ENCODE measurements at places on chromosomes 4 and X.

DNA sequence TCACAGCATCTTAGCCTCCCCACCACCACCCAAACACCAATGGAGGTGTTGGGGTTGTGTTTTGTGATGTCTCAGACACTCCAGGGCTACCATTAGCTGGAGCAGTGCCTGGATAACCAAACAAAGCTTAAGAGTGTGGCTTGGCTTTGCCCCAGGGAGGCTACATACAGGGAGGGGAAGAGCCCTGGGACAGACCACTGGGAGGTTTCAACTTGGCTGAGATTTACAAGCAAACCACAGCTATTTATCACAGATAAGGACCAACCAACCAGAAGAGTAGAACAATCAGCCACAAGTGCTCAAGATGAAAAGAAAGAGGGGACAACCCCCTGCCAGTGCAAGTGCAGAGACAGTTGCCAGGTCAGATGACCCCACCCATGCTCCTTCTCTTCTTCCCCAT lies 24.1 kb downstream of the SOX3 start:
- DNase-seq = no peak

- DNase-seq = no peak
Measured at GRCh38 chr4:12615822-12616221, 868.3 kb downstream of the RAB28 start.

DNA sequence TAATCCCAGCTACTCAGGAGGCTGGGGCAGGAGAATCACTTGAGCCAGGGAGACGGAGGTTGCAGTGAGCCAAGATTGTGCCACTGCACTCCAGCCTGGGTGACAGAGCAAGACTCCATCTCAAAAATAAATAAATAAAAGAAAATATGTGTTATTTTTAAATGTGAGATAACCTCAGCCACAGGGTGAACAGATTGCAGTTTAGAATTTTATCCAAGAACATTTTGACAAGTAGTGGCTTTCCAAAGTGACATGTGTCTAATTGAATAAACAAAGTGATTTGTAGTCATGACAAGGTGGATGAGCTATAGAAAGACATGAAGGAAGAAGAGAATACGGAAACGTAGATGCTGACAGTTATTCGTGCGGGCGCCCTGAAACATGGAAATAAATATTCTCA lies 176.1 kb downstream of the DCTD start:
- DNase-seq = no peak

- DNase-seq = no peak
Measured at GRCh38 chrX:30613721-30614120, 36.2 kb upstream of the TASL start.

DNA sequence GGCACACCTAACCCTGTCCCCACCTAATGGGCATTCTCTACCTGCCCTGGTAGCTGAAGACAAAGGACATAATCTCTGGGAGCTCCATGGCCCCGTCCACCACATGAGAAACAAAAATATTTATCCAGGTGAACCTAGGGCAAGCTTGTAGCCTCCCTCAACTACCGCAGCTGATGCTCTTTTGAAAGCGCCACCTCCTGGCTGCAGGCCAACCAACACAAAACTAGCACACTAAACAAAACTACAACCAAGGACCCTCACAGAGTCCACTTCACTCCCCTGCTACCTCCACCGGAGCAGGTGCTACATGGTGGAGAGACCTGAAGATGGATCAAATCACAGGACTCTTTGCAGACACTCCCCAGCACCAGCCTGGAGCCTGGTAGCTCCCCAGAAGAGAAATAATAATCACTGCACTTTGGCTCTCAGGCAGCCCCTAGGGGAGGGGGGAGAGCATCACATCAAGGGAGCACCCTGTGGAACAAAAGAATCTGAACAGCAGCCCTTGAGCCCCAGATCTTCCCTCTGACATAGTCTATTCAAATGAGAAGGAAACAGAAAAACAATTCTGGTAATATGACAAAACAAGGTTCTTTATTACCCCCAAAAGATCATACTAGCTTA lies 111.3 kb upstream of the ATP8A1 start:
- no peak for DNase-seq

DNA sequence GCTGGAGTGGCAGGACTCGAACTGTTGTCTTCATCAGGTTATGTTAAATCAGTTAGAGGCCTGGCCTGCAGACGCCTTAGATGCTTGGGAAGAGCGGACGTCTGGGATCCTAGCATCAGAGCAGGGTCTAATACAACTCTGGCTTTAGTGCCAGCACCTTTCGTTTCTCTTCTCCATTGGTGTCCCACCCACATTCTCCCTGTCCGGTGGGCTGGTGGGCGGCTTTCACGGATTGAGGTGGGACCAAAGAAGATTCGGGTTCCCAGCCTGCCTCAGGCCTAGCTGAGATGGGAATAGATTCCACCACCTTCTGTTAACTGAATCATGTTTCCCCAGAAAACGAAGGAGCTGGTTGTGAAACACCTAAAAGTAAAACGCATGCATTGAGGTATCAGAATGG lies 939 bp downstream of the PDK3 start:
- DNase-seq = no peak

DNA sequence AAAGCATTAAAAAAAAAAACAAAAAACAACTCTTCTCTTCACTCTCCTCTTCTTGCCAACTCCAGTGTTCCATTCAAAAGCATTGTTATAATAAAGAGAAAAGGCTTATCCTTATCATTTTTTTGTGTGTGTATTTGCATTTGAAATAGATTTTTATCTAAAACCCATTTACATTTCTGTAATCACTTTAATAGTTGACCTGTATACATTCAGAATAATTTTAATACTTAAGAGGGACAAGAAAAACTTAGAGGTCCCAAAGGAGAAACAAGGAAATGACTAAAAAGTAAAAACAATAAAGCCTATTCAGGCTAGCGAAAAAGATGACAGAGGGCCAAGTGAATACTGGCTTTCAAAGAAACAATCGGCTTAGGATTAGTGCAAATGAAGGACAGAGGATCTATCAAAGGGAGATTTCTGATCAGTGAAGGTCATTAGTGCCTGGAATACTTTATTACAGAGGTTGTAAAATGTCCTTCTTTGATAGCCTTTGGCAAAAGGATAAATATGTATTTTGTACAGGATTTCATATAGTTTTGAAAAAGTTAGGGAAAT lies 808.3 kb downstream of the RPA4 start:
- DNase-seq = no peak

- DNase-seq = no peak
Measured at GRCh38 chr4:14375816-14376215, 626.5 kb upstream of the CPEB2 start.

- no peak for DNase-seq
Measured at GRCh38 chr4:152399246-152399645, 136.6 kb downstream of the FBXW7 start.

- DNase-seq = no peak
Measured at GRCh38 chr4:48504026-48504330, 13.9 kb downstream of the ZAR1 start.

DNA sequence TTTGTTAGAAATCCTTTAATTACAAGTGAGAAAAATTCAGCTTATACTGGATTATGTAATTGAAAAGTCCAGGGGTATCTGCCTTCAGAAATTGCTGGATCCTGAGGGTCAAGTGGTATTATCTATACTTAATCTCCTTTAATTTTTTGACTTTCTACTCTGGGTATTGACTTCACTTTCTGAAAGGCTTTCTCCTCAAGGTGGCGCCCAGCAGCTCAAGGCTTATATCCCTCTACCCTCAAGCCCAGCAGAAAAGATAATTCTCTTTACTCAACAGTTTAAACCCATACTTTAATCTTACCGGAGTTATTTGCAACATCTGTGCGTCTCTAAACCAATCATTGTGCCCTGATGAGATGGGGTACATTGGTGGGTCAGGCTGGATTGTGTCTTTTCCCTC lies 129.5 kb downstream of the LARP7 start:
- peak; percentile 36 for DNase-seq

GRCh38 chr4:4868040-4868757 lies 8.7 kb downstream of the MSX1 start:
- DNase-seq = no peak

- no peak for DNase-seq
Measured at GRCh38 chr4:81213671-81214070, 1.4 kb downstream of the PRKG2 start.

GRCh38 chrX:101210630-101211029 lies 9.0 kb upstream of the DRP2 start:
- DNase-seq = no peak

DNA sequence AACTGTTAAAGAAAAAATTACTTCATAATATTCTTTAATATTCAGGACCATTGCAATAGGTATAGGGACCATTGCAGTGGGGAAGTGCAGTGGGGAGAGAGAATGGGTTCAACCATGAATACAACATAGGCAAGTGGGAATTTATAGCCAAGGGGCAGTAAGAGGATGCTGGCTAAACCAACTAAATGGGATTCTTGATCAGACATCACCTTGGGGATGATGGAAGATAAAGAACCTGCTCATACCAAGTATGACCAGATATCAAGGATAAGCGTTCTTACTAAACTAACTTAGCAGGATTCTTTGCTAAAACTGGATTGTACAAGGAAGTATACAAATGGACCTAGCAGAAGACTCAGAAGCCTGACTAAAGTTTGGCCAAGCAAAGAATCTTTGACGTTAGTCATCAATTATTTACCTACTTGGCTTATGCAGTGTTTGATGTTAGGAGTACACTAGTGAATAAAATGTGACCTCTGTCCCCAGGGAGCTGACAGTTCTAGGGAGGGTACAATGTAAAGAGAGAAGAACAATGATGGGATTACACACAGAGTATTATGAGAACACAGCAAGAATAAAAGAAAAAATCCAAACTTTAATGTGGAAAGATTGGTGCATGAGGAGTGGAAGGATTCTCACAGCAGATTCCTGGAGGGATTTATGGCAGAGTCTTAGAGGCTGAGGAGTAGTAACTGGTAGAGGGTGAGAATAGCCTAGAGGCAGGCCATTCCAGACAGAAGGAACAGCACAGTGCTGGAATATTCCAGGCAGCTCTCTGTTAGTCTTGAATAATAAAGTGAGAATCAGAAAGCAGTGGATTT lies 54.7 kb upstream of the MYOZ2 start:
- DNase-seq = no peak

GRCh38 chrX:24553011-24553410 lies 87.9 kb downstream of the PDK3 start:
- no peak for DNase-seq

DNA sequence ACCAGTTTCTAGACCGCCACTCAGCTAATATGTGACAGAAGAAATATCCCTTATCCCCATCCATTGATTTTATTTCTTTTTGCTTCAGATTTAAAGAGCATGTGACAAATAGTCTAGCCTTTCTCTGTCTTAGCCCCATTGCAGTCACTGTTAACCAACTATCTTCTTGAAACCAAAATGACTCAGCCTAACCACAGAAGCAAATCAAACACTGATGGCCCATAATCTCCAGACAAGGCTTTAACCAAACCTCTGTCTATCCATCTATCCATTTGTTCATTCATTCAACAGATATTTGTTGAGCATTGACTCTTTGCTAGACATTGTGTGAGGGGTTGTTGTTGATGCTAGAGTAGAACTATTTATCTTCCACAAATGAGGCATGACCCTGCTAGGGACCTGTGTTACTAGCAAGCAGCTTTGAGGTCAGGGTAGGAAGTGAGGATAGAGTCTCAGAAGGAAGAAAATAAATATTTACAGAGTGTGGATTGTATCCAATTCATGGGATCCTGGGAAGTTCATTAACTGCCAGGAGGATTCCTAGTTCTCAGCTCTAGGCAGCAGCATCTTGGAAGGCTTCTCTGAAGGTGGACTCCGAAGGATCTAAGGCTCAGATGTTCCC lies 22.5 kb downstream of the HNRNPH2 start:
- peak; percentile 16 for DNase-seq

DNA sequence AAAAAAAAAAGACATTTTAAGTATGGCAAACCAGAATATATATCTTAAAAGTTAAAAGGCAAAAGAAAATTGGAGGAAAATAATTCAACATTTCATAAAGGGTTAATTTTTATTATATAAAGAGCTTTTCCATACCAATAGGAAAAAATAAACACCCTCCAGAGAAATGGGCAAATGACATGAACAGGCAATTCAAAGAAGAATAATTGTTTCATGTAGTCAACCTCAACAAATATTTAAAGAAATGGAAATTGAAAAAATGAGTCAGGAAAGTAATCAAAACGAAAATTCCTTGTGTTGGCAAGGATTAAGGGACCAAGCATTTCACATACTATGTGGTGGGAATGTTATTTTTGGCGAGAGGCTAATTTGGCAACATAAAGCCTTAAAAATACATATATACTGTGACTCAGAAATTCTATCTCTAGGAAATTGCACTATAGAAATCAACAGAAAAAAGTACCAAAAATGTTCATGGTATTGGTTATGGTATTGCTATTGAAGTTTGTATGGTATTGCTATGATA lies 87.6 kb downstream of the HAUS3 start:
- DNase-seq = no peak

DNA sequence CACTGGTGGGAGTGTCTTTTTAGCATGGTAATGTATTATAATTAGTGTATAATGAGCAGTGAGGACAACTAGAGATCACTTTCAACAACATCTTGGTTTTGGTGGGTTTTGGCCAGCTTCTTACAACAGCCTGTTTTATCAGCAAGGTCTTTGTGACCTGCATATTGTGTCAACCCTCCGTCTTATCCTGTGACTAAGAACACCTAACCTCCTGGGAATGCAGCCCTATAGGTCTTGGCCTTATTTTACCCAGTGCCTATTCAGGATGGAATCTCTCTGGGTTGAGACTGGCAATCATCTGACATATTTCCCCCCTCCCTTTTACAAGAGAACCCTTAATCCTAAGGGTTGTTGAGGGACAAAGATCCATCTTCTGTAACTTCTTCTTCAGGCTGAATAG lies 21.9 kb upstream of the ADH4 start:
- DNase-seq = no peak

GRCh38 chr4:137711502-137711901 lies 179.2 kb upstream of the PCDH18 start:
- no peak for DNase-seq

GRCh38 chr4:181608181-181608580 lies 635.0 kb upstream of the TENM3 start:
- no peak for DNase-seq

GRCh38 chrX:129744861-129745321 lies 6.1 kb downstream of the XPNPEP2 start:
- no peak for DNase-seq

DNA sequence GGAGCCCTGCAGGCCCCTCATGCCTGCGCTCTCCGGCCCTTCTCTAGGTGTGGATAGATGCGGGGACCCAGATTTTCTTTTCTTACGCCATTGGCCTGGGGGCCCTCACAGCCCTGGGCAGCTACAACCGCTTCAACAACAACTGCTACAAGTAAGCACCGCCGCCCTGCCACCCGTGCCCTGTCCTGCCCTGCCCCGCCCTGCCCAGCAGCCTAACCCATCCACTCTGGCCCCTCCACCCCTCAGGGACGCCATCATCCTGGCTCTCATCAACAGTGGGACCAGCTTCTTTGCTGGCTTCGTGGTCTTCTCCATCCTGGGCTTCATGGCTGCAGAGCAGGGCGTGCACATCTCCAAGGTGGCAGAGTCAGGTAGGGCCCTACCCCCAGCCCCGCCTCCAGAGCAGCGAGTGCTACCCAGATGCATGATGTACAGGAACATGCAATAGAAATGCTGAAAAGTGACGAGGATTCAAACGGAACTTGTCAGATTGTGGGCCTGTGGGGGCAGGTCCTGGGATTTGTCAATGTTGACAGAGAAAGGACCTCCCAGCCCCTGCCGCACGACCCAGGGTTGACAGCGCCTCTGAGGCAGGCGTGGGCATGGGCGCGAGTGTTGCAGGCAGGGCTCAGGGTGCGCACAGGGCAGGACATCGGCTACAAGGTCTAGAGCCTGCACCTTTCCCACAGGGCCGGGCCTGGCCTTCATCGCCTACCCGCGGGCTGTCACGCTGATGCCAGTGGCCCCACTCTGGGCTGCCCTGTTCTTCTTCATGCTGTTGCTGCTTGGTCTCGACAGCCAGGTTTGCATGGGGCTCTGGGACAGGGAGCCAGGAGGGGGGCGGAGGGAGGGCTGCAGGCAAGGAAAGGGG lies 5.7 kb downstream of the SLC6A8 start:
- no peak for DNase-seq
